EH (cell line): ENCODE measurements at places on chromosomes 11 and 22.
A peak's percentile ranks its signal among the peaks of the same experiment; 100 is the strongest.

DNA sequence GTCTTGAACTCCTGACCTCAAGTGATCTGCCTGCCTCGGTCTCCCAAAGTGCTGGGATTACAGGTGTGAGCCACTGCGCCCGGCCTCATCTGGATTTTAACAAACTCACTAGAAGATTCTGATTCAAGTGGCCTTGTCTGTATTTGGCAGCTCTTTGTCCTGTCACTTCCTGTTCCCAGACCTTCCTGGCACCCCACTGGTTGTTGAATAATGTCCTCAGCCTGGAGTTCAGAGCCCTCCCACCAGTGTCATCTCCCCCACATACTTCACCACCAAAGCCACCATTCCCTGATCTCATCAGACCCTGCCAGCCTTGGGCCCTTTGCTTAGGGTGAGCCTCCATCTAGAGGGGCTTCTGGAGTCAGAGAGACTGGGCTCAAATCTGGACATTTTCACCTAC is 3.3 kb downstream of the PELI3 start:
- peak; percentile 28 for DNase-seq

GRCh38 chr11:37699644-37700043 is 1101.6 kb upstream of the RAG2 start:
- no peak for DNase-seq

DNA sequence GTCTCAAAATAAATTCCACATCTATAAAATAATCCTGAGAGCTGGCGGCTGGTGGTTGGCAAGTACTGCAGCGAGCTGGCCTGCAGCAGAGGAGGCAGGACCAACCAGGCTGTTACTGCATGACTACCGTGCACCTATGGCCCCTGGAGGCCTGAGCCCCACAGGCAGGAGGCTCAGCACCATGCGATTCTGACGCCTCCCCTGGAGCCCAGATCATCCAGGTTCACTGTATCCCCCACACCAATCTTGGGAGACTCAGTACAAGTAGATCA is 159.5 kb upstream of the NCAM1 start:
- DNase-seq, result no peak

- DNase-seq, result no peak
Observed at GRCh38 chr11:67117176-67117575, 1.9 kb upstream of the KDM2A start.

DNA sequence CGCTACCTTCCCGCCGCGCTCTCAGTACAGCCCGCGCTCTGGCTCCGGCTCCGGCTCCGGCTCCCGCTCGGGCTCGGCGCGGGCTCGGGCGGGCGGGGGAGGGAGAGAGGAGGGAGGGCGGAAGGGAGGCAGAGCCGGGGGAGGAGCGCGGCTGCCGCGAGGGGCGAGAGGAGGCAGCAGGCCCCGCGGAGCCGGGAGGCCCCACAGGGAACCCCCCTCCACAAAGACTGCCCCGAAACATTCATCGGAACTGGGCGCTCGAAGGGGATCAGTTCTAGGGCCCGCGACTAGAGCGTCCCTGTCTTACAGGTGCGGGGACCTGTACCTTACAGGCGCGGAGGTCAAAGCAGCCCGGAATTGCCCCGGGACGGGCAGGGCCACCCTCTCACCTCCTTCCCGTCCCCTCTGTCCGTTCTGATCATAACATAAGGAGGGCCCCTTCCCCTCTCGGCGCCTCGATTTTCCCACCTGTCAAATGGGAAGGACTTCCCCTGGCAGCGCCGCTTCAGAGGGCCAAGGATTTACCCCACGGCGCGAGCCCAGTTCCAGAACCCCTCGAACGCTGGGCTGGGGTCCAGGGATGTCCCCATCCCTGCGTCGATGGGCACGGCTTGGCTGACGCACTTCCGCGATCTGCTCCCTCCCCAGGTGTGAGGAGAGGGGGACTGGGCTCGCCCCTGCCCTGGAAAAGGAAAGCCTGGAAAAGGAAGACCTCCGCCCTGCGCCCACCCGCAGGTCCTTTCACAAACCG is at the start of gene SHISA8:
Gene SHISA8, minus strand, starts transcription at position 40 of the 751 bp plus-strand sequence. CDS start 407 bp downstream, outside the sequence.
- peak; percentile 37 for DNase-seq

DNA sequence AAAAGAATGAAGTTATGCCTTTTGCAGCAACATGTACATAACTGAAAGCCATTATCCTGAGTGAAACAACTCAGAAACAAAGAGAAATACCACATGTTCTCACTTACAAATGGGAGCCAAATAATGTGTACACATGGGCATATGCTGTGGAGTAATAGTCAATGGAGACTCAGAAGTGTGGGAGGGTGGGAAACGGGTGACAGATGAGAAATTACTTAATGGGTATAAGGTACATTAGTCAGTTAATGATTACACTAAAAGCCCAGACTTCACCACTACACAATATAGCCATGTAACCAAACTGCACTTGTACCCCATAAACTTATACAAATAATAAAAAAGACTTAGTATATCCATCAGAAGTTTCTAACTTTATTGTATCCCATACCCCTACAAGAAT is 674.1 kb upstream of the ARHGAP42 start:
- no peak for DNase-seq

GRCh38 chr11:57230791-57231538 is 6.1 kb downstream of the APLNR start:
- DNase-seq, result no peak

DNA sequence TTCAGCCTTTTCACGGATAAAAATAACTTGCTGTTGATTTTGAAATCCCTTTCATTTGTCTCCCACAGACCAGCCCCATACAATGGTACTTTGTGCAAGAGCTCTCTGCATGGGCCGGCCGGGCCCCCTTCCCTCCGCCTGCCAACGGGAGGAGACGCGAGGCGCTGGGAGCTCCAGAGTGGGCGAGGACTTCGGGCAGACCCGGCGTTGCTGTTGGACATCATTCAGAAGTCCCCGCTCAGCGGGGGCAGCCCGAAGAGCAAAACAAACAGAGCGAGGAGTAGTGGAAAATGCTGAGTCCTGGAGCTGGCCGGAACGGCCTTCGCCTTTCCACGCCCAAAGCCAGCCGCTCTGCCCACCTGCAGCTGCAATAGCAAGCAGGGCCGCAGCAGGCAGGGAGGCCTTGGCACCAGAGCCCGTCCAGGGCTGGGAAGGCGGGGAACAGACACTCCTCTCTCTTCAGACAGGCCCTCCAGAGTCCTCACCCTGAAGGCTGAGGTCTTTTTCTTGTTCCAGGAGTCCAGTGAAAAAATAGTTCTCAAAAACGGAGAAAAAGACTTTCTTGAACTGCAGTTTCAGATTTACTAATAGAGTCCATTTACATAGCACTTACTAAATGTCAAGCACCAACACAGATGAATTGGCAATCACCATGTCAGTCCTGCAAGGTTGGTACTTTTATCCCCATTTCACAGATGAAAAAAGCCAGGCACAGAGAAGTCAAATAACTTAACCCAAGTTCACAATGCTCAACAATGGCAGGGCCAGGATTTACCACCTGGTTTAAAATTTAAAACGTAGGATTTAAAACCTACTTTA is 135.5 kb downstream of the ETS1 start:
- DNase-seq, result no peak

- no peak for DNase-seq
Observed at GRCh38 chr22:47122441-47123000, 360.1 kb downstream of the TBC1D22A start.

DNA sequence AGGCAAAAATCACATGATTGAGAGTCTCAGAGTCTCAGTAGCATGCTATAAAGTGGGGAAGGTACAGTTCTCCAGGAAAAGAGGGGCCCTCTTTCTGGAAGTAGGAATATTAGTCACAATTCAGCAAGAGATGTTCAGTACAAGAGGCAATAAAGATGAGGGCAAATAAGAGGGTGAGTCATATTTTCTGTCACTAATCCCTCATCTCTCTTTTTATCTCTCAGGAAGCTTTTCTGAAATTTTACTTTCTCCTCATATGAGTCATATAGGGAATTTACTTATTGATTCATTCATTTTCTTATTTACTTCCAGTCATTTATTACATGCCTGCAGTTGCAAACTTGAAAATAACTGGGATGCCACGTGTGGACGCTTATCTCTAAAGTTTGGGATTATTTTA is 3.4 kb upstream of the NXPE1 start:
- DNase-seq, result peak; percentile 48

DNA sequence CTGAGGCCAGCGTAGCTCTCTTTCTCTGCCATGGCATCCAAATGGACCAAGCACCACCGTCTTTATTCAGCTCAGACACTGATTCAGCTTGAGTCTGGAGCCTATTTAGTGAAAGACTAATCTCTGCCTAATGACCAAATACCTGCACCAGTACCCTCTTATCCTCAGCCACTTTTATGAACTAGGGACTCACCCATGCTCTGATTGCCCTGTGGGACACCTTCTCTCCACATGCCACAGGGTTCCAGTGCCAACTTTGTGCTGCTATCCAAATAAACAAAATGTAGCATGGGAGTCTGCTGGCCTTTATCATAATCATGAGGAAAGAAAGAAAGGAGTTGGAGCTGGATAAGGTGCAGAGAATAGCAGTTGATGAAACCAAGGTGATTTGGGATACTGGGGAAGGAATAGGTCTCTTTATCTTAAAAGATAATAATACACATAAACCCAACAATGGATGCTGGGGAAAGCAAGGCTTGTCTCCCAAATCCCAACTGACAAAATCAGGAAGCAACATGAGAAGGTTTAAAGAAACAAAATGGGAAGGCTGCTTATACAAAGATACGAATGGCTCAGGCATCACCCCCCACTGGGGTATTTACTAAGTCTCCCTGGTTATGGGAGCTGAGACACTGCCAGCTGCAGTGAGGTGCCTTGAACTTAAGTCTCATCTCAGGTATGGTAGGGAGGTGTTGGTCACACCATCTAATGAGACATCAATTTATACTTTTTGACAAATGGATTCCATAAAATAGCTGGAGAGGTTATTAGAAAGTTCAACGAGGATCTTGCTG is 63.3 kb downstream of the SYT9 start:
- no peak for DNase-seq

DNA sequence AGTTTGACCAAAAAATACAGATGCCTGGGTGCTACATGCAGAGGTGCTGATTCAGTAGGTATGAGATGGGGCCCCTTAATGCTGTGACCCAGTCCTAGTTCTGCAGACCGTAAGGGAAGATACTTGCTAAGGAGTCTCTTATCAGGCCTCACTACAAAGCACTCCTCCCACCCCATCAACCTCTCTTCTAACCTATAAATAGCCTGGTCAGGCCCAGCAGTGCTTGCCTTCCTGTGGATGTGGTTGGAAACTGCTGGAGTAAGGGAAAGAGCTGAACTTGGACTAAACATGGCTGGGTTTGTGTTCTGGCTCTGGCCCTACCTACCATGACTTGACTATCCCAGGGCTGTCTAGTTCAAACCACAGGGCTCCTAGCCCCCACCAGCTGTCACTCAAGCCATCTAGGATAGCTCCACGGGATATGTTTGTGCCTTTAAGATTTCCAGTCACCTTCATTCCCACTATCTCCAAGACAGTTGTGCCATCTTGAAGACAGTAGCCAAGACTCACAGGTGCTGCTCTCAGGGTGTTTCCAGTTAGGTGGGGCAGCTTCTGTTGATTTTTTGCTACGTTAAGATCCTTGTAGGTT is 9.5 kb upstream of the DKK3 start:
- peak; percentile 61 for DNase-seq

- DNase-seq, result peak; percentile 37
Observed at GRCh38 chr11:119155733-119156492, 7.1 kb downstream of the ABCG4 start.

DNA sequence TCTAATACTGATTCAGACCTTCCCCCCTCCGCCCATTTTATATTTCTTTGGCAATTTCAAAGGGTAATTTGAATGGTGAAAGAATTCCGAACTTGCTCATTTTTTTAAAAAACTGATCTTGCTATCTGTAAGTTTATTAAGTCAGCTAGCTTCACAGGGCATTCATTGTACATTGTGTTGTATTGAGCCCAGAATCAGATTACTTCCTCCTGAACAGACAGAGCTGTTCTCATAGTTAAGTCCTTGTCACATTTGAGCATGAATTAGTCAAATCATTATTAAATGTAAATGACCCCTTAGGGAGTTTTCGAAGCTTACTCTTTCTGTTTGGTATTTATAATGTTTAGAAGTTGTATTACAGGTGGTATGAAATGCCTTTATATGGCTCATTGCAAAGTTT is 34.4 kb downstream of the CYP2R1 start:
- no peak for DNase-seq

- no peak for DNase-seq
Observed at GRCh38 chr11:37450613-37451012, 852.6 kb upstream of the RAG2 start.

DNA sequence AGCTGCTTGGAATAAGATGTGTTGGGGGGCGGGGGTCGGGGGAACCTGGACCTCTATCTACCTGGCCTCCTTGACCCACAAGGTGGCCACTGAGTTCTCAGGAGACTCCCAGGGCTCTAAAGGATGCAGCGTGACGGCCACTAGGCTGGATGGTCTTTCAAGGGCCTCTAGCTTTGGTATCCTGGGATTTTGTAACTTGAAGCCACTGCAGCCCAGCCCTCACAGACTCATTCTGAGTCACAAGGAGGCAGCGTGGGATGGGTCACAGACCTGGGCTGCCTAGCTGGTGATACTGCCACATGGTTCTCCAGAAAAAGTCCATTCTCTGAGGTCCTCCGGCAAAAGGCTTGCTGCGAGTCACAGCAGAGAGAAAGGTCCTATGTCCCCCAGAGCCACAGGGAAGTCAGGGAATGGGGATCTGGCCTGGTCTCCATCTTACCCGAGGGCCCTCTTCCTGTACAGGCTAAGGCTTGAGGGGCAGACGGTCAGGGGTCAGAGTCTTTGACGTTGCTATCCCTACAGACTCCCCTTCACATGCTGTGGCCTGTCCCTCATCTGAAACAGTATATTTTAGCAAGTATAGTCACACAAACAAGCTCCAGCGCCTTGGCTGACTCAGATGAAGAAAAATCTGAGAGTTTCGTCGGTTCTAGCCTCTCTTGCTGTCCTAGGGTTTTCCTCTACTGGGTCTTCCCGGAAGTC is 52.4 kb downstream of the KCNC1 start:
- peak; percentile 78 for DNase-seq

DNA sequence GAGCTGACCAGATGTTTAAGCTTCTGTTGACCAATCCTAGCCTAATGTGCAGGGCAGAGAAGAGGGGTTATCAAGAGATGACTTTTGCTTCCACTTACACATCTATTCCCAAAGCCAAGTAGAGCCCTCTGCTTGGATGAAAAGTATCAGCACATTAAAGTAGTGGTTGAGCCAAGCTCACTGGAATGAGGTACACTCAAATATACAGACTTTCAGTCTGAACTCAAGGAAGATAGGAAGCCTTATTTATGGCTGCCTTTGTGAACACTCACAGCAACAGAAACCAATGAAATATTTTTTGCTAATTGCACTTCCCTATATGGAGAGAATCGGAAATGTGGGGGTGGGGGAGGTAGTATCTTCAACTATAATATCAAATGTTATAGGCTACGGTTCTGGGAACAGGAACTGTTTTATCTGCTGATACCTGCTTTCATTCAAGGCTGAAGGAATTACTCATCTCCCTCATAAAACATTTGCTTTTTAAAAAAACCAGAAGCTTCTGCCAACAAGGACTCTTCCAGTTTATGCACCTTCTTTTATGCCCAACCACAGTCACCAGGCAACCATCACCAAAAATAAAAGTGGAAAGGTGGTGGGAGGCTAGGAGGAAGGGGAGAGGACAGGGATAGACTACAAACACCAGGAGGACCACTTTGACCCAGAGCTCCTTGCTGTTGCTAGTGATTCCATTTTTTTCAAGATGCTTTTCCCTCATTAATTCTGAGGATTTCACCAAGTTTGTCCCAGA is 91.2 kb downstream of the CLPB start:
- peak; percentile 38 for DNase-seq
